ENCODE measurements at places on chromosomes 12 and 14.

- no peak for DNase-seq
Measured at GRCh38 chr14:105864651-105865265, 338.4 kb downstream of the TMEM121 start.

DNA sequence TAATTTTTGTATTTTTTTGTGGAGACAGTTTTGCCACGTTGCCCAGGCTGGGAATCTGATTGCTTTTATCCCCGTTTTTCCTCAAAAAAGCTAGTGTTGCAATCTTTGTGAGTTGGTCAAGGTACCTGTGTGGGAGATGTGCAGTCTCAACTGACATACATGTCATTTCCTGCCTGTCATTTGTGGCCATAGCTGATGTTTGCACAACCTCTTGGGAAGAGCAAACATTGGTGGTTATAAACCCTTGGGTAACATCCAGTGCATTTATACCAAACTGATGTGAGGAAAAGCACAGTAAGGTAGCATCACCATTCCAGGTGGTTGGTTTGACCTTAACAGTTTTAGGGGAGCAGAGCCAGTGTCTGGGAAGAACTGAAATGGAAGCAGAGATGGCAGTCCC is 54.7 kb downstream of the ATG14 start:
- DNase-seq: no peak

DNA sequence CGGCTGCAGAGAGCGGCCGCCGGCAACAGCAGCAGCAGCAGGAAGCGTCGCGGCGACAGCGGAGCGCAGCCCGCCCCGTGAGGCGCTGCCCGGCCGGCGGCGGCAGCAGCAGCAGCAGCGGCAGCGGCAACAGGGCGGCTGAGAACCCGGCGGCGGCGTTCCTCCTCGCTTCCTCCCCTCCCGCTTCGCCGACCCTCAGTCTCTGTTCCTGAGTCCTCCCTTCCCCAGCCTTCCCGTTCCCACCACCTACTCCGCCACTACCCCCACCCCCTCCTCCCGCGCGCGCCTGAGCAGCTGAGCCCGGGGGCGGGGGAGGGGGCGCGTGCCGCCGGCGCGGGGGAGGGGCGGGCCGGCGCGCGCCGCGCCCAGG is 310 bp downstream of the BICDL1 start:
- no peak for DNase-seq

DNA sequence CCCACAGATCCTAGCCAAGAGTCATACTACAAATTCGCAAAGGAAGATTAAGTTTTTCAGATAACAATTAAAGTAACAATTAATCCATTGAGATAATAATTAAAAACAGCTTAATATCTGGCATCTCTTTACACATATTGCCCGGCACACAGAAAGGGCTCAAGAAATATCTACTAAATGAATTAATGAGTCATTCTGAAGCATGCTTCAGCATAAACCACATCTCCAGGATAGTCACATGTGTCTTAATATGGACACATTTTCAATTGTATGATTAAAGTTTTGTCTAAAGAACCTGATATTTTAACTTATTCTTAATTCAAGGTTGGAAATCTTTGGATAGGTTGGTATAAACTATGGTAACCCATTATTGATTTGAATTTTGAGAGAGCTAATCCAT is 9.6 kb downstream of the ITPR2 start:
- no peak for DNase-seq

- DNase-seq: no peak
Measured at GRCh38 chr12:67813456-67813904, 164.9 kb downstream of the DYRK2 start.

DNA sequence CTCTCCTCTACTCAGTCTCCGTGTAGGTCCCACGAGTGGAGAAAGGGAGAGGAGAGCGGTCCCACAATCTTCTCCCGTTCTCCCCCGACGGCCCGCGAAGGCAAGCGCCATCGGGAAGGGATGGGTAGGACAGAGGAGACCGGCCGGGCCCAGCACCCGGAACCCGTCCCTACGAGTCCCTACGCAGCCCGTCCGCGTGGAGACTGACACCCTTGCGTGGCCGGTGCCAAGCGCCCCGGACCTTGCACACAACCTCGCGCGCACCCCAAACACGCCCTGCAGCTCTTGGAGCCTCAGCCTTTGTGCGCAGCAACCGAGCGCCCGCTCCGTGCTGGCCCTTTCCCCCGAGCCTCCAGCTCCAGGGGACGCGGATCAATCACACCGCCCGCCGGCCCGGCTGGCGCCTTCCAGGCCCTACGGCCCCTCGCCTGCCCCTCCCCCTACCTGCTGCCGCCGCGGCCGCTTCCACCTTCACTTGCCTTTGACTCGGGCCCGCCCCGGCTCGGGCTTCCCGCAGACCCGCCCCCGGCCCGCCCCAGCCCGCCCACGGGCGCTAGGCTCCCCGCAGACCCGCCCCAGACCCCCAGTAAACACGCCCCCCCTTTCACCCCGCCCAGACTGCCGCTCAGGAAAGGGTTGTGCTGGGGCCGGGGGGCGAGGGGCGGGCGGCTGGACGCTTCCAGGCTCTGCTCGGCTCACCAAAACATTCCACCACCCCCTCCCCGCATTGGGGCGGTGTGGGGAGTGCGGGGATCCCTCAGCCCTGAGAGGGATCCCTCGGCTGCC is at the start of gene NDRG2:
Gene NDRG2, minus strand, starts transcription at position 477 of the 786 bp plus-strand sequence. CDS start 1,746 bp downstream, outside the sequence.
- DNase-seq: no peak

- DNase-seq: no peak
Measured at GRCh38 chr12:79085106-79085682, 220.6 kb downstream of the SYT1 start.

DNA sequence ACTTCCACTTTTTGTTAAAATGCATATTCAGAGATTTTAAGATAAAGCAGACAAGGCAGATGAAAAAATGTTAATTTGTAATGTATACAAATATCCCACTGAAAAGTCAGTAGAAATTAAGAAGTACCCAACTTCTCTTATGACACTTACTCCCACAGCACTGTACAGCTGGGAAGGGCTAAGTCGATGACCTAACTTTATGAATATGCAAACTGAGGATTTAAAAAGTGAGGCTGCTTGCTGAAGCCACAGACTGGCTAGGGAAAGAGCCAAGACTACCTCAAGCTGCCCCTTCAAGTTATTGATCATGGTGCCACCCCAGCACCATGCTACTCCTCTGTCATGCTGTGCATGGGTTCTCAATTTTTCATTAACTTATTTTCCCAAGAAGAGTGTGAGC is 17.0 kb downstream of the PPM1H start:
- DNase-seq: no peak

DNA sequence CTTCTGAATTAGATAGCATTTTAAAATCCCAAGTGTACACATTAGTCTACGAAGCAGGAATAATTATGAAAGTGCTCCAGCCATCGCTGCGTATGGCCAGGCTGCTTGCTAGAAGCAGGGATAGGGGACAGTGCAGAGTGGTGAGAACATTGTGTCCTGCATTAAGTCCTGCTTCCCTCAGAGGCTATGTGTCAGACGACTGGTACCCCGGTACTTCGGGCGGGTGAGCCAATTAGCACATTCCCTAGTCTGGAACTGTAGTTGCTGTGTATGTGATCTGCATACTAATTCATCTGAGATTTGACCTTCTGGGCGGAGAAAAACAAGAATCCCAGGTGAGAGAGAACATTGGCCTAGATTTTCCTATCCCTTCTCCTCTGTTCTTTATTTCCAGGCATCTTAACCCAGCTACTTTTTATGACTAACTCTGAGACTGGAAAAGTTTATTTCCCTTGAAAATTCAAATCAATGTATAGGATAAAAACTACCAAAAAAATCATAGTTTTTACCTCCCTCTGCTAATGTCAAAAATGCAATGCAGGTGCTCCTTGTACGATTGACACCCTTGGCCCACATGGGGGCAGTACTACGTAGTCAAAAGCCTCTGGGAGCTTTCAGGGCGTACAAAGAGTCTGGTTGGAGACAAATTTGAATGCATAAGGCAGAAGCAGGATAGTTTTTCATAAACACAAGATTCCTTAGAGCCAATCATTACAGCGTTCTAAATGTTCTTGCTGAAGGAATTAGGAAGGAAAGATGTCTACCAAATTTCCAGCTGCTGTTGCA is 764.3 kb downstream of the NOVA1 start:
- no peak for DNase-seq

DNA sequence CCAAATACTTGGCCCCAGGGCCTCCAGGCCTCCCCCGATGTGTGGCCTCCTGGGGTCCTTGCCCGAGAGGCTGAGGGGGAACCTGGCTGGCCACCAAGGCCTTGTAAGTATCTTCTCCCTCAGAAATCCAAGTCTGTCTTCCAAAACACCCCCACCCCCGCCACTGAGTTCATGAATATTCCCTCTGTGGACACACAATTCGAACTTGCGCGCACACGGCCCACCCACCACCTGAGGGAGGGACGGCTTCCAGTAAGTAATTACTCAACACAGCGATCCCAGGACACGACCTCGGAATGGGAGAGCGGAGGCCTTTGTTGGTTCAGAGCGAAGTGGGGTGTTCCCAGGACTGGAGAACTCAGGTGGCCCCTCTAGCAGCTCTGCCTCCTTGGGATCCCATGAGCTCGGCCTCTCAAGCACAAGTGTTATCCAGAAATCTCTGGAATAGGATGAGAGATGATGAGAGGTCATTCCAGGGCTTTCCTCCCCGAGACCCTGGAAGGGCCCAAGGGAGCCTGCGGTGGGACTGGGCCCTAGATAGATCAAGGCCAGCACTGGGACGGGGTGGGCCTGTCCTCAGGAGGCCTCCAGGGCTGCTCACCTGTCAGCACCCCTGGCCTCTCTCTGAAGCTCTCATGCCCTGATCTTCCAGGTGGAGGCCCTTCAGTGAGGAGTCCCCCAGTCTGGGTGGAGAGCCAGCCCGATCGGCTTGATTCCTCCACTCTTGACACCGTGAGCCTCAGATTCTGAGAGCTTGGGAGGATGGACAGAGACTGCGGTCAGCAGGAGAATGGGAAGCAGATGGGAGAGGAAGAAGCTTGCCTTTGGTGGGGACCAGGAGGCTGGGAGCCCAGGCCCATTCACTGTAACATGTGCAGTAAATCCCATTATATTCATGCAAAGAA is 219.0 kb upstream of the RTL1 start:
- DNase-seq: no peak

- no peak for DNase-seq
Measured at GRCh38 chr14:59148334-59148900, 40.0 kb upstream of the DAAM1 start.

DNA sequence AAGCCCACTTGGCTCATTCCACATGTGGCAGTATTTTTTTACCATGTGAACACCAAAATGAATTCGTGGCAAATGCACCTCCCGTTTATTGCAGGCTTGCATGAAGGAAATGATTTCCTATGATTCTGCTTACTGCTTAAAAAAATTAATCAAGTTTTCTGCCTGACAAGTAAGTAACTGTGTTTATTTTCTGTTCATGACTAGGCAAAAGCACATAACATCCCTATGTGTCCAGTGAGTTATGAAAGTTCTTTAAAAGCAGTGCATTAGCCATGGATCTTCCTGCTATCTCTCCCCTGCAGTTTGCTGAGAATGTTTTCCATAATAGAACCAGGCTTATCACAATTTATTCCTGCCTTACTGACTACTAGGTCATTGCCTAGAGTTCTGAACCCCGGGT is 20.4 kb downstream of the GPR65 start:
- no peak for DNase-seq

GRCh38 chr14:68015356-68016254 is 196.0 kb downstream of the RAD51B start:
- no peak for DNase-seq

DNA sequence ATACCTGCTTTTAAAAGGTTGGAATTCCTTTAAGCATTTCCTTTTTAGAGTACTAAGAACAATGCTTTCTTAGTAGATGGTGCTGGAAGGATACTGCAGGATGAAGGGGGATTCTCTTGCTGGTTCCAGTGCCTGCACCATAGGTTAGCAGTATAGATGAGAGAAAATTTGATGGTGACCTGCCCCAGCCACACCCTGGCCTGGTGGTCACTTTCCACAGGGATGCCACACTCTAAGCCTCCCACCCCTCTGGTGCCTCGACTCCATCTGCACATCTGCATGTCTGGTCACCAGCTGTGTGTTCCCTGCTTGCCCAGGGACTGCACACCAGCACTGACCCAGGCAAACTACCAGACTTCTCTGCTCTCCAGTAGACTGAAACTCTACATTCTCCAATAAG is 19.1 kb downstream of the SLC2A3 start:
- DNase-seq: no peak

DNA sequence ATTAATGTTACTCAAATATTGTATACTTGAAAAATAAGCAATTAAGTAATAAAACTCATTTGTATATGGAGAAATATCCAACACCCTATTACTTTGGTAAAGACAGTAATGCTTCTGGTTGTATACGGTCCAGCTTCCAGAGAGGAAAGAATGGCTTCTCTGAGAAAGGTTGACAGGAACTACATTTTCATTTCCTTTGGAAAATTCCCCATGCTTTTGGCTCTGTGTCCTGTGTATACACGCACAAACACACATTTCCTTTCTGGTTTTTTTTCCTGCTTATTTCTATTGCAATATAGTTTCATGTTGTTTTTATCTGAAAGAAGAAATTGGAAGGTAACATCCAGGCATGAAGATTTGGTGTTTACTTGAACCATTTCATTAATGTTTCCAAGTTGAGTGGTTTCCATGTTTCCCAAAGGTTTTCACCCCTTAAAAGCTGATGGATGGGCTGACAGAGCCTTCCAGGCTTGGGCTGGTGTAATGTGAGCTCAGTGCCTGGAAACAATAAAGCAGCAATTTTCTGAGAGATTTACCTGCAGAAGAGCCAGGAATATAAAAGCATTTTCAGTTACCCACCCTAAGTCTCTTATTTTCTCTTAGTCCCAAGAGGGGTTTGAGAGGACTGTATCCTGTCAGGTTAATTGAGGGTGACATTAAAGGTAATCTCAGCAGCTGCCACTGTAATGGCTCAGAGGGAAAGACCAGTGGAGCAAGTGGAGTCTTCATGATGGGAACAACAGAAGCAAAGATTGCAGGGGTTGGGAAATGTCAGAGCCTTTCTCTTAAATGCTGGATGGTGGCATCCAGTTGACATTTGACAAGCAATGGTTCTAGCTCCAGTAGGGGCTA is 33.4 kb upstream of the TMTC1 start:
- no peak for DNase-seq

- no peak for DNase-seq
Measured at GRCh38 chr12:6672143-6672542, 9.2 kb upstream of the ING4 start.

DNA sequence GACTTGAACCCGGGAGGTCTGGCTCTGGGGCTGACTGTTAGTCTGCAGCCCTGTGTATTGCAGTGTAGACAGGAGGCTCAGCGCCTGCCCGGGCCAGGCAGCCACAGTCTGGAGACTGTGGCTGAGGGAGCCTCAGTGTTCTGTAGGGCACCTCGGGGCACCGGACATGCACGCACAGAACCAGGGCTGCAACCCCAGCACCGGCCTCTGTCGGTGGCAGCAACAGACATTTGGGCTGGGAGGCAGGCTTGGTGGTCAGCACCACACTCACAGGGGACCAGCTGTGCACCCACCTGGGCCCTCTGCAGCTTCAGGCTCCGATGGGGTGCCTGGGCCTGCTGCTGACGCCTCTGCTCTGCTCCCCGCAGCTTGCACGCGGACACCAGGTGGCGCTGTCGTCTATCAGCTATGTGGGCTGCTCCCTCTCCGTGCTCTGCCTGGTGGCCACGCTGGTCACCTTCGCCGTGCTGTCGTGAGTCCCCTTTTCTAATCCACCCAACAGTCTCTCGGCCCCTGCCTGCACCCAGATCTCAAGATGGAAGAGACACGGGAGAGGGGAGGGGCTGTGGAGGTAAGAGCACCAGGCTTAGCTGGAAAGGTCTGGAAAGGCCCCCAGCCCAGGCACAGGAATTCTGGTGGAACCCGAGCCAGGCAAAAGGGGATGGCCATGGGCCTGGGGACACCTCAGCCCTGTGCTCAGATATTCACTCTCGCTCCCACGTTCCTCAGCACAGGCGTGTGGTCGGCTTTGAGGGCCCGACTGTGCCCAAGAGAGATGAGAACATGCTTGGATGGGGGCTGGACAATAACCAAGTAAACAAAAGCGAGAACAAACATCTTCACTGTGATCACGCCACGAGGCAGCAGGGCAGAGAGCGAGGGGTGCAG is 151.0 kb downstream of the ADGRD1 start:
- no peak for DNase-seq

All from NCI-H1436 treated with DMSO at 0.1 percent for 48 hours (cell line).